Eye (tissue), 1 donor: ENCODE measurements at places on chromosomes 1 and 21.
A peak's percentile ranks its signal among the peaks of the same experiment; 100 is the strongest.

- no peak for DNase-seq
These were observed 9.8 kb upstream of the SSX2IP start for GRCh38 chr1:84700070-84700469.

DNA sequence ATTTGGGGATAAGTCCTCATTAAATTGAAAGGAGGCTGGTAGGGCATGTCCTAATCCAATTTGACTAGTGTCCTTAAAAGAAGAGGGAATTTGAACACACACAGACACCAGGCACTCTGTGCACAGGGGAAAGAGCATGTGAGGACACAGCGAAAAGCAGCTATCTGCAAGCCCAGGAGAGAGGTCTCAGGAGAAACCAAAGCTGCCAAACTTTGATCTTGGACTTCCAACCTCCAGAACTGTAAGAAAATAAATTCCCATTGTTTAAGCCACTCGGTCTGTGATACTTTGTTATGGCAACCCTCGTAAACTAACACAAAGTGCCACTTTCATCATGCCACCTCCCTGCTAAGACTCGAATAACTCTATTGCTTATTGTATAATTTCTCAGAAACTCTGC lies 13.8 kb downstream of the PLA2G4A start:
- DNase-seq = no peak

DNA sequence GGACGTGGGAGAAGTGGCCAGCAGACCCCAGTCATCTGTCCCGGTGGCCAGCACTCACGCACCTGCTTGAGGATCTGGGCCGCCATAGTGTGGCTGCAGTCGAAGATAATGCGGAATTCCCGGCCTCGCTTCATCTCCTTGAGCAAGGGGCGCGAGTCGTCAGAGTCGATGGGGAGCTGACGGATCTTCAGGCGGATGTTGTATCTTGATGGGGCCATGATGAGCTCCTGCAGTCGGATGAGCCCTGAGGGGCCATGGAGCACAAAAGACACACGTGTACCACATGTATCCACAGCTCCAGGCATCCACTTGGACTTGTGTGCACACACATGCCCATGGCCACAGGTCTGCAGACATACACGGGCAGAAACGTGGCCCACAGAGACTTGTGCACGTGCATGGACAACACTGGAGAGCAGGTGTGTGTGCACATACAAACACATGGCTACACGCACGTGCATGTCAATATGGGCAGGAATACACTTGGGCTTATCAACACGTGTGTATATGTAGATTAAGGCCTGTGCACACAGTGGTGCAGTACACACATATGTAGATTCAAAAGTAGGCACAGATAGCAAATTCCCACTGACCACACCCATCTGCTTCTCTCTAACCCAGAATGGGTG lies 162.1 kb downstream of the GRIK3 start:
- DNase-seq = no peak

GRCh38 chr1:176880955-176881595 lies 283.4 kb downstream of the ASTN1 start:
- peak; percentile 92 for DNase-seq

- DNase-seq = no peak
These were observed 197.7 kb downstream of the CRB1 start for GRCh38 chr1:197465528-197466327.

DNA sequence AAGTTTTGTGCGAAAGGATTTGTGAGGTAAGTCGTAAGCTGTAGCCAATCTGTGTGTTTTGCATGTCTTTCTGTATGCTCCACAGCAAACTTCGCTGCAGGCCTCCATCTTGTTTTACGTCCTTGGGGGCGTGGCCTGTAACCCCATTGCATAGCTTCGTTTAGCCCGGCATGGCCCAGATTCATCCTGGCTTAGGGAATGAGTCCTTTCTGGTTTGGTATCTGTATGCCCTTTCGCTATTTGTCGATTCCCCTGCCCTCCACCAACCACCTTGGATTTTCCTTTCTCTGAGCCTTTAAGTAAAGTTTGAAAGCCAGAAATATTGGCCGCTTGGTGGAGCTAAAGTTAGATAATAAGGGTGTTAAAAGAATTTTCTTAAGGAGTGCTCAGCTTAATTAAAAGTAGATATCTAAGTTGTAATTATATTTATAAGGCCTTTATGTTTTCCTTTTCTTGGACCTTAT lies 1.1 kb downstream of the THEM4 start:
- DNase-seq = no peak

- DNase-seq = no peak
These were observed 17.2 kb upstream of the FABP3 start for GRCh38 chr1:31390071-31390470.

DNA sequence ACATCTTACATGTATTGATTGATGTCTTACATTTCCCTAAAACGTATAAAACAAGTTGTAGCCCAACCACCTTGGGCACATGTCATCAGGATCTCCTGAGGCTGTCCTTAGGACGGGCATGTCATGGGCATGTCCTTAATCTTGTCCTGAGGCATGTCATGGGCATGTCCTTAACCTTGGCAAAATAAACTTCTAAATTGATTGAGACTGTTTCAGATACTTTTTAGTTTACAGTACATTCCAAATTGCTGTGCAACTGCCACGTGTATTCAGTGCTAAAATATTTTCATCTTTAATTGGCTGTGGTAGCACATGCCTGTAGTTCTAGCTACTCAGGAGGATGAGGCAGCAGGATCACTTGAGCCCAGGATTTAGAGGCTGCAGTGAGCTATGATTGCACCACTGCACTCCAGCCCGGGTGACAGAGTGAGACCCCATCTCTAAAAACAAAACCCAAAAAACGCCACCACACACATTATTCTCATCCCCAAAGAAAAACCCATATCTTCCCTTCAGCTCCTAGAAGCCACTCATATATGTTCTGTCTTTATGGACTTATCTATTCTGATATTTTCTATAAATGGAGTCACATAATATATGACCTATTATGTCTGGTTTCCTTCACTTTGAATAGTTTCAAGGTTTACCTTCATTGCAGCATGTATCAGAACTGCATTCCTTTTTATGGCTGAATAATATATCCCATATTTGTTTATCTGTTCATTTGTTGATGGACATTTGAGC lies 96.0 kb upstream of the BTG3 start:
- DNase-seq = no peak

DNA sequence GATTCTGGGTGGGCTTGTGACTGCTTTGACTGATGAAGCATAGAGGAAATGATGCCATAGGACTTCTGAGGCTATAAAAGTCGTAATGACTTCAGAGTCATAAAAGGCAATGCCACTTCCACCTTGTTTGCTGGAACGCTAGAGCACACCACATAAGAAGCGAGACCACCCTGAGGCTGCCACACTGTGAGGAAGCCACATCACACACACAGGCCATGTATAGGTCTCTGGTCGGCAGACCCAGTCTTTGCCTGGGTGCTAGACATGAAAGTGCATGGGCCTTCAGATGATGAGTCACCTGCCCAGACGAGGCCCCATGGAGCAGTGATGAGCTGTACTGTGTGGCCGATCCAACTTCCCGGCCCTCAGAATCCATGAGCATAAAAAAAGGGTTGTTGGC lies 14.2 kb upstream of the KANK4 start:
- no peak for DNase-seq

DNA sequence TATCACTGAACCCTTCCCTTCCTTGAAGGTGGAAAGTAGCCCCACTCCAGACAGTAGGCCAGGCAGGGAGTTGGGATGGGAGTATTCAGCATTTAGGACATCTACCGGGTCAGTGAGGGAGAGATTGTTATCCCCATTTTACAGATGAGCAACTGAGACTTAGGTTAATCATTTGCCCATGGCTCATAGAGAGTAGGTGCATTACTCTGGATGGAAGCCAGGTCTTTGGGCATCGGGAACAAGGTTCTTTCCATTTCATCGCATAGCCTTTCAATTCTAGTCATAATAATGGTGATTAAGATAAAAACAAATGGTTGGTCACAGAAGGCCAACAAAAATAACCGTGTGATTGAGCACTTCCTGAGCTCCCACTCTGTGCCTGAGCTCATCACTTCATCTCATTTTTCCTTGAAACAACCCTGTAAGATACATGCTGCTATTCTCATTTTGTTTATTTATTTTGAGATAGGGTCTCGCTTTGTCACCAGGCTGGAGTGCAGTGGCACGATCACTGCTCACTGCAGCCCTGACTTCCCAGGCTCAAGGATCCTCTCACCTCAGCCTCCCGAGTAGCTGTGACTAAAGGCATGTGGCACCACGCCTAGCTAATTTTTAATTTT lies 64.8 kb downstream of the NAV1 start:
- no peak for DNase-seq

DNA sequence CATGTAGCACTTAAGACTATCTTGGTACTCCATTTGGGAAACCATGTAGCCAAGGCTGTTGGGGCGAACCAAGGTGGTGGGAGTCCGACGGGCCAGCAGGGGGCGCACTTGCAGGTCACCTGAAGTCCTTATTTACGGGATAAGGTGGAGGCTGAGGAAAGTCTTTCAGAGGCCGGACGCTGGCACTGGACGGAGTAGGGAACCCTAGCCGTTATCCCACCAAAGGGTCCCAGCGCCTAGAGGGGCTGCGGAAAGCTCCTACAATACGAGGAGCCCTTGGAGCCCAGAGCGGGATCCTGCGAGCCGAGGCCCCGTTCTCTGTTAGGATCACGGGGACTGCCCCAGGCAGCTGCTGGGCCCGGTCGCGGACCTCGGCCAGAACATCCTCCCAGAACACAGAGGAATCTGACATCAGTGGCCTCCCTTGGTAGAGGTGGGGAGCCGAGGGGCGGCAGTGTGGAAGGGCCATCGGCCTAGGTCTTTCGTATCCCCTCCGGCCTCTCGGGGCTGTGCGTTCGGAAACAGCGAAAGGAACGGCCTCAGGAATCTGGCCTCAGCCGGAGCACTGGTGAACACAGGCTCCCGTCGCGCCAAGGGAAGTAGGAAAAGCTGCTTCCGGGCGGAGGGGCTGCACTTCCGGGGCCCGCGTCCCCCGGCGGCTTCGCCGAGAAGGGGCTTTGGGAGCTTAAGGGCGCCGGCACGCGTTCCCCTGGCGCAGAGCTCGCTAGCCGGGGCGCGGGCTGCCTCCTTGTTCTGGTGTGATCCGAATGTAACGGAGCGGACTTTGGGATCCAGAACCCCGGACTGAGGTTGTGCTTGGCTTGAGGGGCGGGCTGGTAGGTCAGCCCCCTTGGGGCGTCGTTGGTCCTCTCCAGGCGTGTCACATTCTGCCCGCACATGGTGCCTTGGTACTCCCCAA lies 29.9 kb upstream of the RPTN start:
- peak; percentile 79 for DNase-seq

GRCh38 chr21:17658931-17659330 lies 46.2 kb upstream of the BTG3 start:
- DNase-seq = no peak

- no peak for DNase-seq
These were observed 181.4 kb downstream of the ZP4 start for GRCh38 chr1:237709355-237709754.

- DNase-seq = no peak
These were observed 70.3 kb downstream of the CD46 start for GRCh38 chr1:207822124-207822601.

DNA sequence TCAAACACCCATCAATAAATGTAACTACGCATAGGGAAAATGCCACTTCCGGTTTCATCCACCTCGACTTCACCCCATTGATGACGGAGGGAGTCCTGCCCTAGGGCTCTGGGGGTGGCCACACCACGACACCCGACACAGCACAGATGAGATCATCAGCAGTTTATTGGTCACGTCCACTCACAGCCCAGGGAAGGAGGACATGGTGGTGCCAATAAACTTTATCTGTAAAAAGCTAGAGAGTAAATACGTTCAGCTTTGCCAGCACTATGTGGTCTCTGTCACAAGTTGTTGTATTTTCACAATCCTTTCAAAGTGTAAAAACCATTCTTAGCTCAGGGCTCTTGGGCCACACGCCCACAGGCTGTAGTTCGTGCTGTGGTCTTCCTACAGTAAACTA lies 16.3 kb downstream of the SETD4 start:
- no peak for DNase-seq

DNA sequence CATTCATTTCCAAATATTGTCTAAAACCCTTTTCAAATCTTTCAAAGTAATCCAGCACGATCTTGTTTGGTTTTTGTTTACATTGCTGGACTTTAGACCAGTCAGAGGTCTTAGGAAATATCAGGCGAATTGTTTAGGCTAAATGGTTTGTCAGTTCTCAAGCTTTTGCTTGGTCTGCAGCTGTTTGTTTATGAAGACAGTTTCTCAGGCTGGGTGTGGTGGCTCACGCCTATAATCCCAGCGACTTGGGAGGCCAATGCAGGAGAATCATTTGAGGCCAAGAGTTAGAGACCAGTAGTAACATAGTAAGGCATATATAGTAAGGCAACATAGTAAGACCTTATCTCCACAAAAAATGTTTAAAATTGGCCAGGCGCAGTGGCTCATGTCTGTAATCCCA lies 77.5 kb downstream of the DNTTIP2 start:
- DNase-seq = no peak

GRCh38 chr1:110675060-110675791 lies 486 bp upstream of the KCNA3 start:
- peak; percentile 76 for DNase-seq

DNA sequence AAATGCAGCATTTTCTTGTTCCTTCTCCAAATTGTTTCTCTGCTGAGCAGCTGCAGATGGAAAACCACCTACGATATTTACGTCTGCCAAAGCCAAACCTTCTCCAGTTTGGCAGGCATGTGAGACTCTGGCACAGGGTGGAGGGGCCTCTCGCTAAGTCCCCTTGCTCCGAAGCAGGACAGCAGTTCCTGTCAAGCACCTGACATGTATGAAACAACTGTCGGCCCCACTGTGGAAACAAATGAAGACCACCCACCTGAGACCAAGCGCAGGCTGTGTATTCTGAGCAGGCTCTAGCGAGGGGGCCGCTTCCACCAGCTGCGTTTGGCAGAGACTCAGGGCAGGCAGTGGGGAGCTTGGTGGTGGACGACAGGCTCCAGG lies 74.7 kb downstream of the RIPK4 start:
- DNase-seq = no peak

GRCh38 chr1:151222130-151222529 lies 23.8 kb downstream of the PIP5K1A start:
- DNase-seq = no peak

DNA sequence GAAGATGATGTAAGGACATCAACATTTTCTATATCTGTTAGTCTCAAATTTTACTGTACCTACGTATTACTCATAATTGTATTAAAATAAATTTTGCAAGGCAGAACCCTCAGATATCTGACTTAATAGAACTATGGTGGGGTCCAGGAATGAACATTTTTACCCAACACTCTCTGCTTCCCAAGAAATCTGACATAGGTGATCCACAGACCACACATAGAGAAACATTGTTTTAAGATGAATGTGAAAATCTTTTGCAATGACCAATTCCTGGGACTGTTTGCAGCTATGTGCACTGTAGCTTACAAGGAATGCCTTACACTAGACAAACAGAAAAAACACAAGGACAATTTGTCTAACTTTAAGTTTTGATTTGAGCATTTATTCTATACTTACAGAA lies 645.6 kb upstream of the ADGRL2 start:
- DNase-seq = no peak
